Hematopoietic multipotent progenitor cell treated with erythropoietin and hydrocortisone succinate and interleukin-3 and kit ligand, for 8 days (in vitro differentiated cells): ENCODE measurements at places on chromosomes 7 and 10.
A peak's percentile ranks its signal among the peaks of the same experiment; 100 is the strongest.

- no peak for DNase-seq
Measured at GRCh38 chr7:81140775-81141174, 221.9 kb upstream of the SEMA3C start.

DNA sequence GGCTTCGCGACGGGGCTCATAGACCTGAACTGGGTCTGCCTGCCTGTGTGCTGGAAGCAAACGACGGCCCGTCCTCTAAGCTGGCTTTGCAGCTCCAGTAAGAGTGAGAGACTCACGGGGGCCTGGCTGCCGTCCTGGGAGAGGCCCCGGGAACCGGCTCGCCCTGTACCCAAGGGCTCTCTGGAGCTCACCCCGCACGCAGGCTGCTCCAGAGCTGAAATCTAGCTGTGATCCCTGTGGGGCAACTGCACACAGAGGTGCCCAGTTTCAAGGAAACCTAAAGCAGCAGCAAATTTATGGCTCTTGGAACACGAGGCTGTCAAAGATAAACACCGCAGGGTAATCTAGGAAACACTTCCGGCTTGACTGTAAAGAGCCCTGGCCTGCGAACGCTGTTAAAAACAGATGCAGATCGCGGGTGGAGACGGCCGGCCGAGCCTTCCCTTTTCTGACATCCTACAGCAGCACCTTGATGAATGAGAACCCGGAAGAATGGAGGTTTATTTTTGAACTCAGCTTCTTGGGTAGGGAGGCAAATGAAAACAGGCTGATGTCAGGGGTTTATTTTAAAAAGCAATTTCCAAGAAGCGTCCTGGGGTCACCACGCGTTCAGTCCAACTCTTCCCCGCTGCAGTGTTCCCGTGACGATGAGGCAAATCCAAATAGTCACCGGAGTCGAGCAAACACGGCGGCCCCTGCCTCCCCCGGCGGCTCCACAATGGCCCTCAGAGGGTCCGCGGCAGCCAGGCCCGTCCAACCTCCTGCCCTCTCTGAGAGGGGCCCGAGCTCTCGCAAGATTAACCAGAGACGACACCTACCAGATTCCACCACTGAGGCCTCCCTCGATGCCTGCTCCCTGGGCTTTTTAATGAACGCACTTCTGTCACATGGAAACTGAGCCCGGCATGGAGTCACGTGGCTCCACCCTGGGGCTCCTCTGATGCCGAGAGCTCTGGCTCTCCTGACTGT lies 29.6 kb downstream of the AMZ1 start:
- DNase-seq: peak; percentile 79

DNA sequence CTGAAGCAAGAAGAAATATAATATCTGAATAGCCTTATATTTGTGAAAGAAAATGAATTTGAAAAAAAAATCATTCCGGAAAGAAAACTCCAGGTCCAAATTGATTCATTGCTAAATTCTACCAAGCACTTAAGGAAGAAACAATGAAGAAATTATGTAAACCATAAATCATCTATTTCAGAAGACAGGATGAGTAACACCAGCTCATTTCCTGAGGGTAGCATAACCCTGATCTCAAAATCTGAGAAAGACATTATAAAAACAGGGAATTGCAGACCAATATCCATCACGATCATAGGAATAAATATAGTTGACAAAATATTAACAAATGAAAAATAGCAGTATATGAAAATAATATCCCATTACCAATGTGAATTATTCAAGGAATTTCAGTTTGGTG lies 70.1 kb upstream of the RAB18 start:
- DNase-seq: no peak

- DNase-seq: no peak
Measured at GRCh38 chr10:8158193-8159071, 103.9 kb downstream of the GATA3 start.

DNA sequence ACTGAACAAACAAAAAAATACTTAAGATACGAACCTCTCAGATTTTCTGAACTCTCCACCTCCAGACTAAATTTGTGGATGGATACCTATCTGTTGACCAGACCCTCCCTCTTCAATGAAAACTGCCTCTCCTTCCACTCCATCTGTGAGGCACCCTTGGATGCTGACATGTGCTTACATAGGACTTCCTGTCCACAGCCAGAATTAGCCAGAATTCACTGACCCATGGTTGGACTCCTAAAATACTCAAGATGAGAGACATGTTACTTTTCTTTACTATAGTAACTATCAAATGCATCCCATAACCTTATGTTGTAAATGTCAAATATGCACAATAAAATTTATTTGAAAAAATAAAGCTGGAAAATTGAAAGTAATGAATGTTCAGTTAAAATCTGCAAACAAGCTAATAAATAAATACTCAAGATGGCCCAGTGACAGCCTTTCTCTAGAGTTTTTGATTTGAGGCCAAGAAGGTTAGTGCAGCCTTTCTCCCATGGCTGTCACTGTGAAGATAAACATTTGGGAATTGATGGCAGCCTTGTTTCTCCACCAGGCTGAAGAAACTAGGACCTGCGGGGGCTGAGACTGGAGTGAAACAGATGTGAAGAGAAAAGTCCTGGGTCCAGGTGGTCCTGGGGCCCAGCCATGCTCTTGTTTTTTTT lies 287.0 kb downstream of the ZEB1 start:
- DNase-seq: no peak

GRCh38 chr7:95589031-95589430 lies 7.3 kb downstream of the PDK4 start:
- DNase-seq: no peak

- DNase-seq: no peak
Measured at GRCh38 chr10:64708884-64709681, 1187.9 kb downstream of the REEP3 start.

- DNase-seq: no peak
Measured at GRCh38 chr10:125639846-125640245, 43.1 kb downstream of the TEX36 start.

- no peak for DNase-seq
Measured at GRCh38 chr7:16587790-16588189, 57.8 kb downstream of the ANKMY2 start.

GRCh38 chr7:78828317-78828716 lies 625.1 kb downstream of the MAGI2 start:
- no peak for DNase-seq

GRCh38 chr7:41113719-41114118 lies 589.2 kb downstream of the INHBA start:
- DNase-seq: no peak

DNA sequence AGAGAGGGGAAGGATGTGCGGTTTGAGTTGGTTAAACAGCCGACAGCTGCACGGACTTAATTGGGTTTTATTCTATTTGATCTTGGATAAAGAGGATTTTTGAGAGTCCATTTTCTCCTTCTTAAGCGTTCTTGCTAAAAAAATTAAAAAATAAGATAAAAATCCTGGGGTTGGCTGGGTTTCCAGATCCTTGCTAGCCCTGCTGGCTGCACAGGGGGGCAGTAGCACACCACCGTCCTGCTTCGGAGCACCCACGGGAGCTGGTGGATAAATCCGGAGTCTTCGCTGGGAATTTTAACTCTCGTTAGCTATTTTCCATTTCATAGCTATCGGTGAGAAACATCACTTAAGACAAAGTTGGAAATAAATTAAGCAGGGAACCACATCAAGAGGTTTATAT lies 792.0 kb downstream of the TYW1 start:
- DNase-seq: no peak

DNA sequence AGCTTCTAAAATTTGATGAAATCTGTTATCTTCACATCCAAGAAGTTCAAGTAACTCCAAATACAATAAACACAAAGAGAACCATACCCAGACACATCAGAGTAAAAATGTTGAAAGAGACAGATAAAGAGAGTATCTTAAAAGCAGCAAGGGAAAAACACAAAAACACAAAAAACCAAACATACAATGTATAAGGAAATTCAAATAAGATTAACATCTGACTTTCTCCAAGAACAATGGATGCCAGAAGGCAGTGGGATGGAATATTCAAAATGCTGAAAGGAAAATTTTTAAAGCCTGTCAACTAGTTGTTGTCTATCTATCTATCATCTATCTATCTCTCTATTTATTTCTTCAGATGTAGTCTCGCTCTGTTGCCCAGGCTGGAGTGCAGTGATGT lies 72.4 kb upstream of the MKLN1 start:
- no peak for DNase-seq

- DNase-seq: no peak
Measured at GRCh38 chr7:98358706-98359105, 42.2 kb downstream of the BAIAP2L1 start.
